ENCODE measurements at places on chromosomes 13 and 19.

DNA sequence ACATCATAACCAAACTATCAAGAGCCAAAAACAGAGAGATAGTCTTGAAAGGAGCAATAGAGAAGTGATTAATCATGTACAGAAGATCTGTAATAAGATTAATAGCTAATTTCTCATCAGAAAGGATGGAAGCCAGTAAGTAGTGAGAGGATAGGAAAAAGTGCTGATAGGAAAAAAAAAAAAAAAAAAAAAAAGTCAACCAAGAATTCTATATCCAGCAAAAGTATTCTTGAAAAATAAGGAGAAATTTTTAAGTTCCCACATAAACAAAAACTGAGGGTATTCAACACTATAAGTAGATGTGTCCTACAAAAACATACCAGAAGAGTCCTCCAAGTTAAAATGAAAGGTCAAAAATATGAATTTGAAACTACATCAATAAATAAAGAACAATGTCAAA lies 218.7 kb upstream of the GPC6 start:
- no peak for DNase-seq

GRCh38 chr13:35164324-35164932 lies 222.4 kb downstream of the NBEA start:
- no peak for DNase-seq

- DNase-seq, result no peak
Observed at GRCh38 chr13:42364613-42365000, 92.7 kb downstream of the AKAP11 start.

- DNase-seq, result no peak
Observed at GRCh38 chr19:57802269-57802668, 12.4 kb downstream of the ZNF552 start.

- DNase-seq, result no peak
Observed at GRCh38 chr19:15124572-15125231, 17.5 kb downstream of the SYDE1 start.

Data from stimulated activated CD4-positive, alpha-beta T cell treated with anti-CD3 and anti-CD28 coated beads, Interleukin-4, amount 100 ng/mL, for 24 hours (primary cell).